ENCODE measurements at places on chromosomes 6 and 20.

- no peak for DNase-seq
These were observed 1.4 kb upstream of the BANF2 start for GRCh38 chr20:17698384-17698783.

- no peak for DNase-seq
These were observed 302.1 kb upstream of the RUNX2 start for GRCh38 chr6:45026003-45026516.

DNA sequence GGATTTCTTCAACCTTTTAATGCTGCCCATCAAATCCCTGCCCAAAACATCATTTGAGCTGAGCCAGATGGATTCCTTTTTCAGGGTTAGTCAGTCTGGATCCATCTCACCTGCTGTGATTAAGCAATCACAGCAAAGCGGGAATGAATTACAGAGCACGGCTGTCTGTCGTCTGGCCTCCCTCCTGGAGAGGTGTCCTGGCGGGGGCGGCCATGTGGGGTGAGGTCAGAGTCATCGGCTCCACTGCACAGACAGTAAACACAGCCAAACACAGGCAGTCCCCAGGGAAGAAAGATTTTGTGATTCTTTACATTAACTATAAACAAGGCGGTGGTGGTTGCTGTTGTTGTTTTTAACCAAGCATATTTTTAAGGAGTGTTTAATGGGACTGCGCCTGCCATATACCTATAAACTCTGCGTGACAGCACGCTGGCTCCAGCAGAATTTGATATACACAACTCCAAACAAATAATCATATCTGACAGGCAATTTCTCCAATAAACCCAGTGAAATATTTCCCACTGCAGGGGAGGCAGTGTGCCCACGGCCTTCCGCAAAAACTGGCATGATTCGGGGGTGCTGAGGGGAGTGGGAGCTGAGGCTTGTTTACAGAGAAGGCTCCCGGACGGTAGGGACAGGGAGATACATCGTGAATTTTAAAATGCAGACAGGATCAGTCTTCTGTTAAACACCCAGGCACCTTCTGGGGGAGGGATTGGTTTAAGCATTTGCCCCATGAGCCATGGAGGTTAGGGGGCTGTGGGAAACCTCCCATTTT is 232.0 kb upstream of the PMEPA1 start:
- no peak for DNase-seq

DNA sequence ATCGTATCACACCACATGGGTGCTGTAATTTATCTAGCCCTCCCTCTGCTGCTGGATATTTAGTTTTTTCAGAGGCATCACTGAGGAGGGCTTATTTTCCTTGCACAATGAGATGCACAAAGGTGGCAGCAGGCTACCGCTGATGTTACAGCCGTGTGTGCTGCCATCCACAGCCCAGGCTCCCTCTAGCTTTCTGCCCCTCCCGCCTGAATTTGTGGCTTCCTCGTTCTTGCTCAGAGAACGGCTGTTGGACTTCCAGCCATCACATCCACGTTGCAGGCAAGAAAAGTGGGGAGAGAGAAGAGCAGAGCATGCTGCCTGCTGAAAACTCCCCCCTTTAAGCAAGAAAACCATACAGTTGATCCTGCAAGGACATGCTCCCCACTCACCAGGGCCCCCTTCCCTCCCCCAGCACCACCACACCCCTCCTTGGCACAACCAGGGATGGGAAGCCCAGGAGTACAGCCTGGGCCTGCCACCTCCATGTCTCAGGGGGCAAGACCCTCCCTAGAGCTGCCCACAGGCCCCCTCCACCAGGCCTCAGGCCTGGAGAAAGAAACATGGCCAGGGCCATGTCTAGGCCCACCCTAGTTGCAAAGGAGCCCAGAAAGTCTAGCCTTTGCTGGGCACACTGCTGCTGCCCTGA is 102.6 kb downstream of the MRPL14 start:
- DNase-seq: no peak

- no peak for DNase-seq
These were observed 52.9 kb downstream of the ATP9A start for GRCh38 chr20:51715163-51715855.

DNA sequence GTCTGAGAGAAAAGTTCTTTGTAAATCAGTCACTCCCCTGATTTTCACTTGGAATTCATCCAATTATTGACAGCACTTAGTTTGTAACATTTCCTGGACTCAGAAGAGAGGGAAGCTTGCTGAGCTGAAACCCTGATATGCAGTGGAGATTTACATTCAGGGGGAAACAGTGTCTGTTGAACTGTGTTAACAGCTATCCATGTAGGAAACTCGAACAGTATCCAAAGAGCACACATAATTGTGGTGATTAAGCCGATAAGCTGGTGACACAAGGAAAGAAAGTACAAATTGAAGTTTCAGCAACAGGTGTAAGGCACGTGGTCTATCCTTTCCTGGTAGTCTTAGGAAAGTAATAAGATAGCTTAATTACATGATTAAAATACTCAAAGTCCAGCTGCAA is 78.1 kb upstream of the FLRT3 start:
- DNase-seq: no peak

- DNase-seq: no peak
These were observed 23.8 kb upstream of the SYNDIG1 start for GRCh38 chr20:24445510-24446170.

DNA sequence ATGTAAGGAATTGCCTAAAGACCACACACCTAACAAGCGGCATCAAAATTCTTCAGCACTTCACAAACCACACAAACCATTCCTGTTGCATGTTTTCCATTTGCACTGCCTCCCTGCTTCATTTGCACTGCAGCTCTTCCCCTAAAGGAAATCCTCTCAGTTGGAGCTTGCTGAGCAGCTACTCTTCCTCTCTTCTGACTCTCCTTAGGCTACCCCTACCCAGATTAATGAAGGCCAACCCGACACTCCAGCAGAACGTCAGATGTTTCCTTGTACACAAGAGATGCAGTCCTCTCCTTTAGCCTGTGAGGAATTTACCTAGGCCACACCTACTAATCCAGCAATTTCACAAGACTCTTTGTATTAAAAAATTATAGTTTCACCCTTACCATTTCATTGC is 8.1 kb downstream of the BEND6 start:
- no peak for DNase-seq

DNA sequence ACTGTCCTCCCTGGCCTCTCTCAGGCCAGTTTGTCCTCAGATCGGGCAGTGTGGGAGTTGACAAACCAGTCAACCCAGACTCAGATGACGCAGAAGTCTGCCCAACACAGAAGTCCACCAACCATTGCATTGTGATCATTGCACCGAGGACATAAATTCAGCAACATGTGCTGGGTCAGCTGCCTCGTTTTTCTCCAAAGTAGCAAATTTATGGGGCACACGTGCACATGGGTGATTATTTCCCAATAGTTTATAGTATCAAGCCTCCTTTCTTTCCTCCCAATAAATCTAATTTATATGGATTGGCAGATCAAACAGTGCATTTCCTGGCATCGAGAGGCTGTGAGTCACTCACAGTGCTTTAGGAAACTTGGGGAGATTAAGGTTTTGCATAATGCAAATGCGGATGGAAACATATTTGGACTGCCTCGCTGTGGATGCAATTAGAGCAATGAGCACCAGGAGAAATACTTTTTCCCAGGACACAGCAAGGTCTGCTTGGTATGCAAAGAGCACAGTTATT is 413.7 kb upstream of the SULF2 start:
- DNase-seq: no peak

- DNase-seq: peak; percentile 61
These were observed 1.3 kb downstream of the HINT3 start for GRCh38 chr6:125957845-125958244.

- no peak for DNase-seq
These were observed 776.4 kb upstream of the NRSN1 start for GRCh38 chr6:23349521-23350147.

- no peak for DNase-seq
These were observed 15.8 kb downstream of the SPTLC3 start for GRCh38 chr20:13024596-13024995.

DNA sequence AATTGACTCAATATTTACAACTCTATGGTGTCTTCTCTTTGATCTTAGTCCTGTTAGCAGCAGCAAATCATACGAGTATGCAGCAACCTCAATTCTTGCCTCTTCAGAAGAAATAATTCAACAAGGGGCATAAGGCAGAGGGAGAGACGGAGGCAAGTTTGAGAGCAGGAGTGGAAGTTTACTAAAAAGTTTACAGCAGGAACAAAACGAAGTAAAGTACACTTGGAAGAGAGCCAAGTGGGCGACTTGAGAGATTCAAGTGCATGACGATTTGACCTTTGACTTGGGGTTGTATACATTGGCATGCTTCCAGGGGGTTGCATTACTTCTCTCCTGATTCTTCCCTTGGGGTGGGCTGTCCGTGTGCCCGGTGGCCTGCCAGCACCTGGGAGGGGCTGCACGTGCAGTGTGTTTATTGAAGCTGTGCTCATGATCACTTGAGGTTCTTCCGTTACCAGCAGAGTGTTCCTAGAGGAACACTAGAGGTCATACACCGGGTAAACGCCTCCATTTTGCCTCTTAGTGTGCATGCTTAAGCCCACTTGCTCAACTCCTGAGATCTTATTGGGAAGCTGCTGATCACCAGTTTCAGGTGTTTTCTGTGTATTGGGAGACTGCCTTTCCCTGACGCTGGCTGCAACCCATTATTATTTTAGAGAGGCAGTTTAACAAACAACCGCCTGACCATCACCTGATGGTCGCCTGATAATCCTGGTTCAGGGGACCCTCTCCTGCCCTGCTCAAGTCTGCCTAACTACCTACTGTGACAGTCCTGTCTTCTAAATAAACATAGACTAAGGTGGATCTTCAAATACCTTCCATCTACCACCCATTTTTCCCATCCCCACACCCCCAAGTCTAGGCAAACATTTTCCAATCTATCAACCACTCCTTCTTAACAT is 172.4 kb upstream of the MYLIP start:
- no peak for DNase-seq

GRCh38 chr20:45174434-45175364 is at the start of gene PI3:
TSS of gene PI3 (plus strand) at chr20:45174902. CDS start at chr20:45174923, 21 bp downstream.
- DNase-seq: no peak

- no peak for DNase-seq
These were observed 166.3 kb upstream of the SULF2 start for GRCh38 chr20:47951521-47951971.

DNA sequence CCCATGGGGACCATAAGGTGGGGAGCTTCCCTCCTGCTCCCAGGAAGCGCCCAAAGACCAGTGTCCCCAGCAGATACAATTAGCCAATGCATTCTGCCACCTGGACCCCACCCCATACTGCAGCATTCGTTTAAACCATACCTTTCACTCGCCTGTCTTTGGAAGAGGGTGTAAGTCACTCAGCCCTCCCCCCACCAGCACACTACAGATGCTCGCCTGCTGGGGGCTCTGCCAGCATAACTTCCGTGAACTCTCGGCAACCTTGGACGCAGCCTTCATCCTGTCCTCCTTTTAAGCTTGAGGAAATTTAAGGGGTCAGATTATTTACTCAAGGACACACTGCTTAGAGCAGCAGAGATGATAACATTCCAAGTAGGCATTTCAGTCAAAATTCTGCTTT is 94.4 kb upstream of the NAA20 start:
- DNase-seq: no peak

- DNase-seq: no peak
These were observed 494.0 kb downstream of the ADGRB3 start for GRCh38 chr6:69129046-69129445.

DNA sequence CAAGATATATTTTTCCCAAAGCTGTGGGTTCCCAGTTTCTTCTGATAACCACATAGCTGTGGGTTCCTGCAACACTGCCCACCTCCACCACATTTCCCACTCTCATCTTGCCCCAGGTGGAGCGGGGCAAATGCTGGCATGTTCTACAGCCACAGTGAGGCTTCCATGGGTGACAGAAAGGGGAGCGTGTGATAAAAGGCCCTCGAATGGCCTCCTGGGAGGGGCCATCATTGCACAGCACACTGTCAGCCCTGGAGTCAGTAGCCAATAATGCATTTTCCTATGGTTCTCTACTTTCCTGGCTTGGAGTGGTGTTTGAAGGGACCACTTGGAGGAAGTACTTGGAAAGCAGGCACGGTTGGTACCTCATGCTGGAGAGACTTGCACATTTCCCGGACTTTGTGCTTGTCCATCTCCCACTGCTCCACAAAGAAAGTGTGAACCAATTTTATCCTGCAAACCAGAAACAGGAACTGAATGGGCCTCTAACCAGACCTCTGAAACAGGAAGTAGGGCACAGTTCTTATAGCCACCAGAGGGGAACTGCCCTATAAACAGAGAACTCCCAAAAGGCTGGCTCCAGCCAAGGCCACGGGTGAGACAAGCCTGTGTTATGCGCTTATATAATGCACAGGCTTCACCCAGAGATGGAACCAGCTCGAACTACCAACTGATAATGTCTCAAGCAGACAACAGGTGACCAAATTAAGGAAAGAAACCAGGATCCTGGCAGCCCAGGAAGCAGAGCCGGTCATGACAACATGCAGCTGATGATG is 8.6 kb downstream of the MAP3K5 start:
- no peak for DNase-seq

- peak; percentile 36 for DNase-seq
These were observed 172.4 kb downstream of the CD24 start for GRCh38 chr6:106802139-106802538.

- no peak for DNase-seq
These were observed 27.5 kb upstream of the AFDN start for GRCh38 chr6:167799033-167799821.

GRCh38 chr6:47535316-47536225 is 58.0 kb downstream of the CD2AP start:
- DNase-seq: no peak

GRCh38 chr6:20729086-20729485 is 194.8 kb downstream of the CDKAL1 start:
- no peak for DNase-seq

- DNase-seq: no peak
These were observed 33.0 kb downstream of the TBX18 start for GRCh38 chr6:84731401-84731800.

DNA sequence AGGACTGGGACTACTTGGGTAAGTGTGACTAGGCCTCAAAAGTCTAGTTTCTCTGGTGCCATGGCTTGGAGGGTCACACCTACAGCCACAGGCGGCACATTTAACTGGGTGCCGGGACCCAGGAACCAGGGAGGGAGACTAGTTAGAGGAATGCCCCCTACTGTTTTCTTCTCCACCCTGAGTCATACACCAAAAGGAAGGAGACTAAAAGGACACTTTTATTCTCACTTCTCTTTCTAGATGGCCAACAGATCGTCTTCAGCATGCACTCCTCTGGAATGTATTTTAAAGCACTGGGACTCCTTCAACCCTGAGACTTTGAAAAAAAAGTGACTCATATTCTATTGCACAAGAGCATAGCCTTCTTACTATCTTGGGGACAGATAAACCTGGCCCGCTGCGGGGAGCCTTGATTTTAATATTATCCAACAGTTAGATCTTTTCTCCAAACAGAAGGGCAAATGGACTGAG is 33.4 kb downstream of the PLN start:
- no peak for DNase-seq
